ENCODE measurements at places on chromosomes 12 and 14. TPM values are rescaled to one million over a fixed set of nuclear protein-coding genes. Genes with fewer than 3 reads are reported as not detected.

- peak; percentile 18 for DNase-seq
Observed at GRCh38 chr12:25725470-25725869, 172.4 kb upstream of the LMNTD1 start.

DNA sequence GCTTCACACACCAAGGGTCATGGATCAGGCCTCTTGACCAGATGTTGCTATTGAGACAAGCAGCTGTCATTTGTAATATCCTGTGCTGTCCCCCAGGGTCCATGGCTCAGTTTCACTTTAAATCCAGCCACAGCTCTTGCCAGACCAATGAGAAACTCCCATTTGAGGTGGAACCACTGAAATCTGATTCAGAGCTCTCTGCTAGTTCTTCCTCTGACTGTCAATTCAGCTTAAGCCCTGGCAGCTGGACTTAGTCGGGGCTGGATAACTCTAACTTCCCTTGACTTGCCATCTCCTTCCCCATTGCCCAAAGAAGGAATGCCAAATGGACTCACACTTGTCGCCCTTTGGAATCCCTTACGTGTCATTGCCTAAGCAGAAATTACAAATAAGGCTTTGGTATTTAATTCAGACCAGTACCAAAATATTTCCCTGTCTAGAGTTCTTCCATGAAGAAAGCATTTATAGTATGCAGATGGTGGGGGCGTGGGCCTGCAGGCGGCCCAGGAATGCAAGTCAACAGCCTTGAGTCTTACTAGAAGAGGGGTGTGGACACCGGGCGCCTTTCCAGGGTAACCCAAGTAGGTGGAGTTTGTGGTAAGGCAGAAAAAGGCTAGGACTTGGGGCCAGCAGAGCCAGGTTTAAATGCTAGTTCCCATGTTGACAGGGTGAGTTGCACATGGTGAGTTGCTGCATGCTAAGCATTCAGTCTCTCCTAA lies 96.9 kb upstream of the TMPO start:
- DNase-seq, result peak; percentile 77

- DNase-seq, result no peak
Observed at GRCh38 chr14:99507860-99508640, 26.8 kb downstream of the CCNK start.

DNA sequence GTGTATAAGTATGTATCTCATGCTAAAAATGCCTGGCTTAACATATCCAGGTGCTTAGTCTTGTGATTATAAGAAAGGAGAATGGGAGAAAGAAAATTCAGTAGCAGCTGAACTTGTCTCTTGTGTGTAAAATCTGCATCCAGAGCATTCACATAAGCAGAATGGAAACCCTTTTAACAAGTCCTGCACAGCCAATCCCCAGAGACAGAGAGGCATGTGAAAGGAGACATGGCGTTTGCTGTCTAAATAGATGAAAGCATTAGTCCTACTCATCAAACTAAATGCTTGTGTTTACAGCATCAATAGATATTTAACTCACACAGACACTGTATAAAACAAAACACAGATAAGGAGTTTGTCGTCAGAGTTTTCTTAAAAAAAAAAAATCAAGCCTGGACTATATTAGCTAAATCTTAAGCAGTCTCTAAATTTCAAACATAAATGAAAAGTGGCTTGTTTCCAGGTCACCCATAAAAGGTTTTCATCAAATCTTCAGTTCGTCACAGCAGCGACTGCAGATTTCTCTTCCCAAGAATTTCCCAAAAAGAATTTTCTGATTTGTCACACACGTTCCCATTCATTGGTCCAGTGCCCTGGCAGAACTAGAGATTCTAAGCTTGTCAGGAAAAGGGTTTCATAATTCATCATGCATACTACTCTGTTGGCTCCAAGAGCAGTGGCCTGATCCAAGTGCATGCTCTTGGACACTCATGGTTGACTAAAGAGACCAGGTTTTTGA lies 249.2 kb downstream of the BTG1 start:
- no peak for DNase-seq

DNA sequence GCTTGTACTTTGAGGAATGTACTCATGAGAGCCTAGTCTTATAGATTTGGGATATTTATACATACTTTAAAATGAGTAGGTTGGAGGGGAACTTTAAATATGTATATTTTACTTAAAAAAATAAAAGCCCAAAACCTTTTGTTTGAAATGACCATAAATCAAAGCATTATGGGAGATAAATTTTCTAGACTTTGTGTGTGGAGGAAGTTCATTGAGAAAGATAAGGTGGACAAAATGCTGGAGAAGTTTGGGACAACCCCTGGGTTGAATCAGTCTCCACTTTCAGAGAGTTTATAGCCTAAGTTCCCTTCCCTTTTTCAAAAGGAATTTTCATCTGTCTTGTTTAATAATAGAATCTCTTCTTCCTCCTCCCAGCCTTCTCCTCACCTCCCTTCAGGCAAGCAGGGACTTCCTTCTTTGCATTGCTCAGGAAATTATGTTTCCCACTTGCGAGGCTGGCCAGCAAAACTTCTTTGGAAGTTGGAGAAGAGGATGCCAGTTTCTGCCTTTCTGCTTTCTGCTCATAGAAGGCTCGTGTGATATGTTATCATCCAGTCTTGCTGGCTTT lies 54.2 kb downstream of the CHST11 start:
- DNase-seq, result no peak

GRCh38 chr14:59500732-59501131 lies 16.4 kb downstream of the JKAMP start:
- DNase-seq, result no peak

DNA sequence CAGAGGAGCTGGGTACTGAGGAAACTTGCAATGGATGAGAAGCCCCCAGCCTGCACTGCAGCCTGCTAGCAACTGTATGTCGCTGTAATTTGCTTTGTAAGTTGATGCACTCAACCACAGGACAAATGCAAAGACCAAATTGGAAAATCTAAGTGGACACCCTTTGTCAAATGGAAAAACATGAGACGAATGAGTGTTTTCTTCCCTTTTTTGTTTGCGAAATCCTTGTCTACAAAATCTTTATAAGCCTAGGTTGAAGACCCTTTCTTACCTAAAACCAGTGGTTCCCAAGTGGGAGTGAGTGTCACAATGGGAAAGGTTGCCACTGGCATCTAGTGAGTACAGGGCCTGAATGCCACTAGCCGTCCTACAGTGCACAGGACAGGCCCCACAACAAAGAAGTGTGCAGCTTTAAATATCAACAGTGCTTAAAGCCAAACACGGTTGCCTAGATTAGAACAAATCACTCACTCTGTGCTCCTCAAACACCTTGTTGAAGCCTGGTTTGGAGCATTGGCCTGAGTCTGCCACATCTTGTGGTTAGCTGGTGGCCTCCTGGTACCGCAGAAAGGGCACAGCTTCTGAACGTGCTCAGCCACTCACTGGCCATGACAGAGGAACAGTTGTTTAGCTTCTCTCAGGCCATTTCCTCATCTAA lies 7.6 kb upstream of the VASH1 start:
- DNase-seq, result no peak

Gene ENDOU
- total RNA-seq, result not detected

Gene TMEM121
- total RNA-seq, result 1.3 TPM
